ENCODE measurements at places on chromosomes 12 and 14.

DNA sequence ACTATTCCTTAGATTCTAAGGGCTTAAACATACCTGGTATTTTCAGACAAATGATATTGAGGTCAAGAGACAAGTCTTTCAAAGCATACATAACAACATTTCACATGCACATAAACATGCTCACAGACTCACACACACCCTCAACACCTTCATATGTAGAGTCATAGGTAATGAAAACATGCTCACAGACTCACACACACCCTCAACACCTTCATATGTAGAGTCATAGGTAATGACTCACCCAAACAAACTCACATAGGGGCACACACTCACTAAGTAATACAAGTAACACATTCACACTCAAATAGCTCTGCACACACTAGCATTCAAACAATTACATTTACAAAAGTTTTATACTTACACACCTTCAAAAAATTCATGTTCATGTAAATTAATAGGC, 975.5 kb downstream of the TMEM121 start:
- no peak for DNase-seq

- DNase-seq, result no peak
Measured at GRCh38 chr12:44574586-44574985, 301.5 kb downstream of the NELL2 start.

DNA sequence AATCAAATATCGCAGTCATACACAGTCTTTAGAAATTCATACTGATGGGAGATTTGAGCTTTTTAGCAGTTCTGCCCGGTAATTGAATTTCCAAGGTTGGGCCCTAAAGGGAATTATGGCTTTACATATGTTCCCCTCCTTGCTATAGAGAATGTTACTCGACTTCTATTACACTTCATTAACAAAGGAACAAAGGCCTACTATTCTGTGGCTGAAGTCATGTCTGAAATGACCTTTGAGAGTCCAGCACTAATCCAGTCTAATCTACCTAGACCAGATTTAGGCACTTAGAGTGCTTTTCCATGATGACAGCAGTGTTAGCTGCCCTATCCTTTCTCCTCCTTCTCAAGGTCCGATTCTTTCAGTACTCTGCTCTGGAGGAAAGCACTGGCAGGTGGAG, 305.3 kb downstream of the MED13L start:
- DNase-seq, result no peak

DNA sequence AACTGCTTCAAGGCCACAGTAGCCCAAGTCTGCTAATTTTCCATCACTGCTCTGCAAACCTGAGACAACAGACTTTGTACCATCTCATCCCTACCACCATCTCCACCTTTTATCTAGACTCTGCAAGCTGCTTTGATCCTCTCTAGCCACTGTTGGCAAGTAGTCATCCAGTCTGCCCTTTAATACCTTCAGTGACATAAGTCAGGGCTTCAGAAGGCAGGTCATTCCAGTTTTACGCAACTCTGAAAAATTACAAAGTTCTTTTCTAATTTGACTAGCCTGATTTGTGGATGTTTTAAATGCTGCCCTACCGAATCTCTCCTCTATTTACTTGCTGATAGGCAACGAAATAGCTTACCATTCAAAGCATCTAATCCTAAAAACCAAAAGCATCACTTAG, 2.8 kb downstream of the FERMT2 start:
- no peak for DNase-seq

DNA sequence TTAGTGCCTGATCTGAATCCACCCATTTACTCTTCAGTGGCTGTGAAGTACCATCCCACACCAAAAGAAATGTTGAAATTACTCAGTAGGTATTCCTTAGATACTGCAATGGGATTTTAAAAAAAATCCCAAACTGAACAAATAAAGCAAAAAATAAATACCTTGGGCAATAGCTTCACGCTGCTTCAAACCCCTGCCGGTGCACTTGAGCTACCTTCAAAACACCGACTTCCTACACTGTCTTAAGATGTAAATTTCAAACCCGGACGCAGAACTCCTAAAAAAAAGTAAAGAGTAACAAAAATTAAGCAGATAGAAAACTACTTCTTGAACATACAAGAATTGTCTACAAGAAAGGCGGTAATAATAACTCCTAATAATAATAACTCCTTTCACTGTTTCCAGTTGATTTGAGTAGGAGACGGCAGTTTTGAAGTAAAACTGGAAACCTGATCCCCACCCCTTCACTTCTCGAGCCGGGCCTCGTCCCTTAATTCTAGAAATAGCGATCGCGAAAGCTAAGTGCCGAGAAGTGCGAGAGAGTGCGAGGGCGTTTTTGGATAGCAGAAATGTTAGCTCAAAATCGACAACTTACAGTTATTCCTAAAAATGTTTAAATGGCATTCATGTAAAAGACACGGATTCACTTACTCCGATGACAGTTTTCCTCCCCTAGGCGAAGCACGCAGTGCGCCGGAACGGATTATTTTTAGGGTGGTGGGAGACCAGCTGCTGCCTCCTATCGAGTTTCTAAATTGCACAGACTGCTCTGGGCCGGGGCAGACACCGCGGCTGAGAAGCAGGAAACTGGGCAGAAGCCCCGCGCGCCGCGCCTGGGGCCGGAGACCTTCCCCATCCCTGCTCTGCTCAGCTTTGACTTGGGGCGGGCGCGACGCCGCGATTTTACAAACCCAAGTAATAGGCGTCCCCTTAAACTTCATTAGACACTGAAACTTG, at the start of gene ABCC9:
Gene ABCC9 (minus strand): TSS at position 878 of the 957 bp plus-strand sequence. CDS start 4,752 bp downstream, outside the sequence.
- no peak for DNase-seq

- no peak for DNase-seq
Measured at GRCh38 chr12:124578854-124579253, 11.4 kb upstream of the NCOR2 start.

GRCh38 chr12:103505371-103506236, 9.8 kb upstream of the C12orf42 start:
- no peak for DNase-seq

DNA sequence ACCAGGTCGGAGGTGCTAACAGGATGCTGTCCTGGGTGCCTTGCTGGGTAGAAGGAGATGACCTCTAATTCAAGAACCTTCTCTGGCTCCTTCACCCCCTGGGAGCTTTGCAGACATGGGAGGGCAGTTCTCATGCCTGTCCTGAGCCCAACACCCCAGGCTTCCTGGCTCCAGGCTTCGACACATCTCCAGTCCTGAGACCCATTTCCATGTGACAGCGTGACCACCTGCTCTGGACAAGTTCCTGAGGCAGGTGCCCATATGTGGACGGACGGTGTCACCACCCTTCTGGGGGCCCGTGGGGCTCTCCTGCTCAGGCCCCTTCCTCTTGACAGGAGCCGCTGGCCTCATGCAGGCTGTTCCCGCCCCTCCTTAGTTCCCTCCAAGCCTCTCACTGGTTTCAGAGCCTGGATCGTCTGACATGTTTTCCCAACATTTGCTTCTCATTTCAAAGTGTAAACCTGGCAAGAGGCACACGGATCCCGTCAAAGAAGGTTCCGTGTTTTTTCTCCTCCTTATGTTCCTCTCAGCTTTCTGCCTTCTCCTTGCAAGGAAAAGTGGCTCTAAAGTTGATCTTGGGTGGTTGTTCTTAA, 291.9 kb upstream of the RTL1 start:
- no peak for DNase-seq

DNA sequence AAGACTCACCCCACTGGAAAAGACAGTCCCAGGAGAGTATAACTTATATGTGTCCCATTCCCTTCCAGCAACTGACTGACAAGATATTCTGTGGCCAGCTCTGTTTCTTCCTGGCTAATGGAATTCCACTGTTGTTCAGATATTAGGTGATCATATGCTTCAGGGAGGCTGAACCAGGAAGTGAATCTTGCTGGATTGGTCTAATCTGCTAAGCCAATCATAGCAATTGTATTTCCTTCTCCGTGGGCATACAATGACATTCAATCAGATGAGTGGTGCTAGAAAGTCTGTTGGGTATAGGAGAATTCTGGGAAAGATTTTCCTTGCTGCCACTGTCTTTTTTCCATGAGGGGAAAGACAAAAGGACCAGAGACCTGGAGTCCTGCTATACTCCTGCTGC, 12.1 kb downstream of the PYGL start:
- no peak for DNase-seq

GRCh38 chr14:73783107-73783727, 68.4 kb upstream of the PTGR2 start:
- DNase-seq, result no peak

GRCh38 chr12:78864403-78864869, at the start of gene SYT1:
Gene SYT1 (plus strand): TSS chr12:78864774.
- DNase-seq, result peak; percentile 38

Measured in GM04504 (cell line).